ENCODE measurements at places on chromosomes 1 and 21.

GRCh38 chr1:220012259-220012658 is 34.0 kb downstream of the EPRS1 start:
- H3K27ac ChIP-seq, result no peak overlapping the region
- H3K36me3 ChIP-seq, result peaks cover 28% of the 10 kb centered on the region
- no peaks in the 10 kb centered on the region for H3K4me1 ChIP-seq
- no peak for DNase-seq
- H3K4me3 ChIP-seq, result no peak overlapping the region

- DNase-seq, result no peak
- no peak overlapping the region for H3K4me3 ChIP-seq
- H3K27ac ChIP-seq, result peak overlapping the region; percentile 59
- peaks cover 12% of the 10 kb centered on the region for H3K4me1 ChIP-seq
Measured at GRCh38 chr1:21906173-21907078, 30.7 kb downstream of the HSPG2 start.

DNA sequence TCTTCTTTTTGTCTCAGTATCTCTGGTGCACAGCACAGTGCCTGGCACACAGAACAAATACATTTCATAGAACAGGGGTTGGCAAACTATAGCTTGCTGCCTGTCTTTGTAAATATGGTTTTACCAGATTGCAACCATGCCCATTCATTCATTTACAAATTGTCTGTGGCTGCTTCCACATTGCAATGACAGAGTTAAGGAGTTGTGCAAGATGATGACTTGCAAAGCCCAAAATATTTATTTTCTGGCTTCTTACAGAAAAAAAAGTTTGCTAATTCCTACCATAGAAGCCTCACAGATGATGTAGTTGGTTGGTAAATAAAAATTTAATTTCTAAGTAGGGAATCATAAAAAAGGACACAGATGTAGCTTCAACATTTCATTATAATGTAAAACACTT is 11.2 kb upstream of the HMGB4 start:
- no peak overlapping the region for H3K4me3 ChIP-seq
- H3K27ac ChIP-seq, result no peak overlapping the region
- no peaks in the 10 kb centered on the region for H3K4me1 ChIP-seq
- no peaks in the 10 kb centered on the region for H3K27me3 ChIP-seq
- DNase-seq, result no peak

- H3K27me3 ChIP-seq, result no peaks in the 10 kb centered on the region
- H3K4me1 ChIP-seq, result no peaks in the 10 kb centered on the region
- H3K27ac ChIP-seq, result no peak overlapping the region
- H3K4me3 ChIP-seq, result no peak overlapping the region
Measured at GRCh38 chr1:83901547-83902155, 97.3 kb downstream of the TTLL7 start.

GRCh38 chr1:245870698-245871097 is 636.4 kb downstream of the SMYD3 start:
- H3K36me3 ChIP-seq, result no peaks in the 10 kb centered on the region
- no peaks in the 10 kb centered on the region for H3K27me3 ChIP-seq
- no peak for DNase-seq

- no peak for DNase-seq
- no peak overlapping the region for H3K27ac ChIP-seq
- H3K4me1 ChIP-seq, result no peaks in the 10 kb centered on the region
- no peaks in the 10 kb centered on the region for H3K27me3 ChIP-seq
- H3K36me3 ChIP-seq, result no peaks in the 10 kb centered on the region
Measured at GRCh38 chr1:208228026-208228425, 16.2 kb downstream of the PLXNA2 start.

GRCh38 chr1:118266436-118266835 is 81.4 kb upstream of the SPAG17 start:
- H3K36me3 ChIP-seq, result no peaks in the 10 kb centered on the region
- DNase-seq, result no peak
- H3K27me3 ChIP-seq, result no peaks in the 10 kb centered on the region
- H3K4me3 ChIP-seq, result no peak overlapping the region

DNA sequence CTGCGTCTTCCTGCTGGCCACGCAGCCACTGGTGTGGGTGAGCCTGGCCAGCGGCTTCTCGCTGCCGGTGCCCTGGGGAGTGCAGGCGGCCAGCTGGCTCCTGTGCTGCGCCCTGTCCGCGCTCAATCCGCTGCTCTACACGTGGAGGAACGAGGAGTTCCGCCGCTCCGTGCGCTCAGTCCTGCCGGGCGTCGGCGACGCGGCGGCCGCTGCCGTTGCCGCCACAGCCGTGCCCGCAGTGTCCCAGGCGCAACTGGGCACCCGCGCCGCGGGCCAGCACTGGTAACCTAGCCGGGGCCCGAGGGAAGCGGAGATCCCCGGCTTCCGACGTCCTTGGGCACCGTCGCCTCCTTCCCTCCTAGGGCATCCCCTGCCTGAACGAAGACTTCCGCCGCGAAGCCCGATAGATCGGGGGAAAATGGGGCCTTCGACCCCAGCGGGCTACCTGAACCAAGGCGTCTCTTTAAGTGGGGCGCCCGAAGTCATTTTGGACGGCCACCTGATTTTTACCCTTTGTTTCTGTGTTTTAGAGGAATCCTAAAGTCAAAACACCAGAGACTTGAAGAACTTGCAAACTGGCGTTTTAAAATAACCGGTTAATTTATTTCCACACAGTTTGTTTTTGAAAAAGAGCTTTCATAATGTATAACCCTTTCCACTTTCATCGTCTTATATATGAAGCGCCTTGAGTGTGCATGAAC is 2.0 kb downstream of the GPR88 start:
- no peak overlapping the region for H3K27ac ChIP-seq
- no peak for DNase-seq
- peaks cover 15% of the 10 kb centered on the region for H3K27me3 ChIP-seq
- H3K36me3 ChIP-seq, result no peaks in the 10 kb centered on the region

Measured in CD8-positive, alpha-beta memory T cell (primary cell).